Stimulated activated CD4-positive, alpha-beta T cell treated with anti-CD3 and anti-CD28 coated beads, Interleukin-2, amount 100 ng/mL, for 24 hours (primary cell): ENCODE measurements at places on chromosomes 4 and X.

GRCh38 chr4:186943411-186943810, 219.8 kb upstream of the FAT1 start:
- no peak for DNase-seq

- no peak for DNase-seq
These were observed 100.2 kb upstream of the IL13RA1 start for GRCh38 chrX:118627084-118627758.

DNA sequence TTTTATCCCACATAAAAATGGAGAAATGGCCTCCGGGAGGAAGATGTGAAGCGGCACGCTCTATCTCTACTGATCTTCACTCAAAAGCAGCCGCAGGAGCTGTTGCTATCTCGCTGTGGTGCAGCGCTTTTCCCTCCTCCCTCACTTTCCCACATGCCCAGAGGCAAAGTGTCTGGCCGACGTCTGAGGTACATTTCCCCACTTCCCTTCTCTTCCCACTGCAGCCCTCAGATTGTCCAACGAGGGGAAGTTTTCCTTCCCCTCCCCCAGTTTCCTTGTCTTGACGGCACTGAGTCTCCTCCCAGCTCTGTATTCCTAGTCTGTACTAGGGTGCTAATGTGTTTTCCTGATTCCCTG, 660 bp upstream of the COL25A1 start:
- peak; percentile 2 for DNase-seq

DNA sequence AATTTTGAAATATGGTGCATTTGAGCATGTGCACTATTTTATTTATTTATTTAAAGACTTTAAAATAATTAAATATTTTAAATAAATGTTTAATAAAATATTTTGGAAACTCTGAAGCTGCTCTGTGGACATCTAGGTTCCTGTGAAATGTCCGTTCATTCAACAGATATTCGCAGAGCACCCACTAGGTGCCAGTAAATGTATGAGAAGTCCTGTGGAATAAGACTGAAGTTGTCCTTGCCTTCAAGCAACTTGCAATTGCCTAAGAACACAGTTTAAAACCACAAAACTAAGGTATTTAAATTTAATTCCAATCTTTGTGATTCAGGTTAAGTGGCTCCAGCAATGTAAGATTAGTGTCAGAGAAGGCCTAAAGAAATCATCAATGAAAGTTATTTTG, 306.7 kb downstream of the GBA3 start:
- no peak for DNase-seq

DNA sequence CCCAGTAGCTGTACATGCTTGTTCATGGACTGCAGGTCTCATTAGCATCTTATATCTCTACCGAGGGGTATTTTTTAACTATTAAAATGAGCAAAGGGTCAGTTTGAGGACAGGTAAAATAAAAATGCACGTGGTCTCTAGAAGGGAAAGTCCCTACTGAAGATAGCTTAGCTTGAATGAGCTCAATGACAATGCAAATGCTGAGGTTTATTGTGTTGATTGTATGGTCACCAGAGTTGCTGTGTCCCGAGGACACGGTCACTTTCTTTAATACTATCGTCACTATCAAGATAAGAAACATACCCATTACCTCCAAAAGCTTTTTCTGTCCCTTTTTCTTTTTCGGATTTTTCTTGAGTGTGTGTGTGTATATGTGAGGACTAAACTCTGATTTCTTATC, 250.5 kb upstream of the PRKX start:
- DNase-seq: no peak

DNA sequence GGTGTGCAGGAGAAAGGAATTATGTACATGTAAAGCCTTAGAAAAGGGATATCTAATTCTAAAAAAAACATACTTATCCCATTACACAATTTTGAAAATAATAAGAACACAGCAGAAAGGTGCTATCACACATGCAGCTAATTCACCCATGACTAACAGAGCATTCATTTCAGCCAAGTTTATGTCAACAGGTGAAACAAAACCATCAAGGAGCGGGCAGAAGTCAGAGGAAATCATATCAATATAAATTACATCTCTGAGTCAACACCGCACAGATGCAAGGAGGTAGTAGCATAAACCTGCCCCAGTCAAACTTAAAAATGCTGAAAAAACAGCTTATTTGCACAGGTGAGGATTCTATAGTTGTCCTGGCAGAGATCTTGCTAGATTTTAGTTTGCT, 197.9 kb downstream of the PRDM5 start:
- no peak for DNase-seq

DNA sequence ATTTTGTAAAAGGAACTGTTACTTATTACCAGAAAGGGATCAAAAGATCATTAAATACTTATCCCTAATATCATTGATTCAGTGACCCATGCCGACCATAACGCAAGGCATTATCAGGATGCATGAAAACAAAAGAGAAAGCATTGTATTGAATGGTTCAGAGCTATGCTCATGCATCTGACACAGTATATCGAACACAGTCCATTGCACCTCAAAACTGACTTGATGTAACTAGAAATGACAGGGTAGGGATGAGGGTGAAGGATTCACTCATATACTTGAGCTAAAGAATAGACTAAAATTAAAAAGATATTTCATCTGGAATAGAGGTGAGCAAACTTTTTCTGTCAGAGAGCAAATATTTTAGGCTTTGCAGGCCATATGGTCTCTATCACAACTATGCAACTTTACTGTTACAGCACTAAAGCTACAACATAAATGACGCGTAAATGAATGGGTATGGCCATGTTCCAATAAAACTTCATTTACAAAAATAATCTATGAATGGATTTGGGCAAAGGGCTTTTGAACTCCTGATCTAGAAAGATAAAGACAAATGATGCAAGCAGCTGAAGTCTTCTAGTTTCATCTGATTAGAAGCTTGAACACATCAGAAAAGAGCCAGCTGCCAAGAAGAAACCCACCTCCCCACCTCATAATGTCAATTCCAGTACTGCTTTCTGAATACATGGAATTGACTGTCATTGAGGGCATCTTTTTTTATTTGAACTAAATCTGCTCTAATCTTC, 12.9 kb upstream of the SPP1 start:
- no peak for DNase-seq

DNA sequence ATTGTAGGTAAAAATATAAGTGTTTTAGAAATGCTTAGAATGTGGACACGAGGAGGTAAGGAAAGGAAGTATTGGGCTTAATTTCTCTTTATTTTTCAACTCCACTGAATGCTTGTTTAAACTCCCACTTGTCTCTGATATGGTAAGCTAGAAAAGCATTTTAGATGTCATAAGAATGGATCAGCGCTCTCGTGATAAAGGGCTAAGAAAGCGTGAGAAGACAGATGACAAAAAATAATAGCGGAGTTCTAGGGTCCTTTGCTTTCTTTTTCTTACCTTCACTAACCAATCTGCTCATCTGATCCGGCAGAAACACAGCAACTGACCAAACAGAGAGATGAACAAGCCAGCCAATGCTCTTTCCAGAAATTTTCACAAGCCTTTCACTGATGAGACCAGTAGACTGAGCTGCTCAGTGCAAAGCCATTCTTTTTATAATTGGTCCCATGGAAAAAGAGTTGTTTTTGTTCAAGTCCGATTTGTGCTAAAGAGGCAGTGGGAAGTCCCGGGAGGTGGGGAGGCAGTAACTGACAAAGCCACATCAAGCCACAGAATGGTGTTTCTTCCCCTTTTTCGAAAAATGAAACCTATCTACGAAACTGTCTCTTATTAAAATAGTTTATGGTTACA, at the start of gene TASL:
Gene TASL, minus strand, starts transcription at position 405 of the 630 bp plus-strand sequence. CDS start 17,411 bp downstream, outside the sequence.
- peak; percentile 27 for DNase-seq

DNA sequence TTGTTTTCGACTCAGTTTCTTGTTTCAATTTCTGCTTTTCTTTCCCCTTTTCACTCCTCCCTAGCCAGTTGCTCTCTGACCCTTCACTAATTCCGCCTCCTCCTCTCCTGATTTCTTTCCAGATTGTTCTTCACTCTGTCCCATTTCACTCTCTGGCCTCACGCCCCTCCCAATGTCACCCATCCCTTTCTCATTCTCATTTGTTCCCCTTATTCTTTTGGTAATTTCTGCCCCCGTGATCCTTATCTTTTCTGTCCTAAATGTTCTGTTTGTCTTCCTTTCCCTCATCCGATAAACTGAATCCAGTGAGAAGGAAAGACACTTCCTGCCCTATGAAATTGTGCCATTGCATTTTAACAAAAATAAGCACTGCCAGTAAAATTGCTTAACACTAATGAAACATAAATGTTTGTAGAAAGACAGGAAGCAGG, 94.5 kb upstream of the RASGEF1B start:
- no peak for DNase-seq

DNA sequence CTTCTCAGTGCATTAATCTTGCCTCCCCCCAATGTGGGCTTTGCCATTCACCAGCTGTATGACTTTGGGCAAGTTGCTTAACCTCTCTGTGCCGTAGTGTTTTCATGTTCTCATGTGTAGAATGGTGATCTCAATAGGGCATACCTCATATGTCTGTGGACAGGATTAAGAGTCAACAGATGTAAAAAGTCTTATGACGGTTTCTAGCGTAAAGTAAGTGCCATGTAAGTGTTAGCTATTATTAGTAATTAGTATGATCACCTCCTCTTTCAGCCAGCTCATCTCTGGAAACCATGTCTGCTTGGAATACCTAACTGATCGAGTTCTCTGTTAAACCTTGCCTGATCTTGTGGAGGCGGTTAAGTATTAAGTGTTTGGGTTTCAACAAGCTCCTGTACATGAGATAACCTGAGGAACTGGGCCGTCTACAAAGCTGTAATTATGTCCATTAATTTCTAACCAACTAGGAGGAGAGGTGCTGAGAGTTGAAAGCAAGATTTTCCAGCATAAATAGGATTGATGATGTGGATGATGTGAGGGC, 66.3 kb downstream of the TSC22D3 start:
- no peak for DNase-seq

- no peak for DNase-seq
These were observed 166.7 kb downstream of the FHIP1A start for GRCh38 chr4:151575646-151576045.

DNA sequence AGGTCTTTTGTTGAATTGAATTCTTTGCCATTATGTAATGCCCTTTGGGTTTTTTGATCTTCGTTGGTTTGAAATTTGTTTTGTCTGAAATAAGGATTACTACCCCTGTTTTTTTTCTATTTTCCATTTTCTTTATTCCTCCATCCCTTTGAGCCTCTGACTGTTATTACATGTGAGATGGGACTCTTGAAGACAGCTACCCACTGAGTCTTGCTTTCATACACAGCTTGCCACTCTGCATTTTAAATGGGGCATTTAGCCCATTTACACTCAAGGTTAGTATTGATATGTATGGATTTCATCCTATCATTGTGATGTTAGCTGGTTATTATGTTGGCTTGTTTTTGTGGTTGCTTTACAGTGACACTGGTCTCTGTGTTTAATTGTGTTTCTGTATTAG, 736.2 kb upstream of the GRID2 start:
- DNase-seq: no peak

GRCh38 chrX:41596596-41596995, 92.2 kb upstream of the GPR34 start:
- no peak for DNase-seq

- DNase-seq: no peak
These were observed 153.4 kb upstream of the PPP3CA start for GRCh38 chr4:101500742-101501141.
